Stimulated activated CD4-positive, alpha-beta T cell treated with anti-CD3 and anti-CD28 coated beads, Interleukin-1b, Interleukin-23, amount 100 ng/mL, for 1 hour (primary cell): ENCODE measurements at places on chromosomes 5 and 9.

- no peak for DNase-seq
These were observed 64.8 kb downstream of the ATP10B start for GRCh38 chr5:160787240-160787639.

DNA sequence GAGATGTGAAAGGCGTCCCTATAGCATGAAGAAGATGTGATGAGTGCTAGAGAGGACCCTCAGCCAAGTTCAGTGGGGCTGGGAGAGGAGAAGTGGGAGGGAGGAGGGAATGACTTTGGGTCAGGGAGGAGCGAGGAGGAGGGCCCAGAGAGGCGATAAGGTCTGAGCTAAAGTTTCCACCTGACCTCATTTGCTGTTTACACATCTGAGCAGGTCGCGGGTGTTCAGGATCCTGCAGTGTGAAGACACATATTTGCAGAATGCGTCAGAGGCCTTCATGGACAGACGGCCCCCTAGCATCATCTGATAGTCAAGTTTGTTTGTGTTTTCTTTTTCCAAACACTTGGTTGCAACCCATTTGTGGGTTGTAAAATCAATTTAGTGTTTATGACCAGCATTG, 18.9 kb upstream of the IGFBPL1 start:
- DNase-seq, result no peak

- DNase-seq, result no peak
These were observed 460.4 kb upstream of the RORB start for GRCh38 chr9:74036549-74037231.

GRCh38 chr5:82396871-82397514, 118.8 kb upstream of the RPS23 start:
- DNase-seq, result no peak

DNA sequence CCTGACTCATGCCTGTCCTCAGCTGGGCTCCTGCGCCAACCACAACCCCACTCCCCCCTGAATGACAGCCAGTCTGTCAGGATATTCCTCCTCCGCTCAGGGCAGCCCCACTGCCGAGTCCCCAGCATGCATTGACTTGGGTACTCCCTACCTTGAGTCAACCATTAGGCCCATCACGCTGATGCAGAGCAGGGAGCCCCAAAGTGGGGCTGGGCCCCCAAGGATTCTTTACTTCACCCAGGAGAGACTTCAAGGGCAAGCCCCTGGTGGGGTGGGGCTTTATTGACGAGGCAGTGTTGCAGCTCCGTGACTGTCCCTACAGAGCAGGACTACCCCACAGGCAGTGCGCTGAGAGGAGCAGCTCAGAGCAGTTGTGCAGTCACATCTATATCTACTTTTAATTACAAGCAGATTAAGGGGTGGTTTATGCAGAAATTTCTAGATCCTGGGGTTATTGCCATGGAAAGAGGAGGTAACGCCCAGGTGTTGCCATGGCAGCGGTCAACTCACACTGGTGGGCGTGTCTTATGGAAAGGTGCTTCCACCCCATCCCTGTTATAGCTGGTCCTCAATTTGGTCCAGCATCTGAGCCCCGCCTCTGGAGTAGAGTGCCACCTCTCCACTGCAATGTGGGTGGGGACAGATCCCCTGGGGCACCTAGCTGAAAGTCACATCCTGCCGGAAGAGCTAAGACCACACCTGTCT, 32.1 kb upstream of the FCN1 start:
- DNase-seq, result no peak

DNA sequence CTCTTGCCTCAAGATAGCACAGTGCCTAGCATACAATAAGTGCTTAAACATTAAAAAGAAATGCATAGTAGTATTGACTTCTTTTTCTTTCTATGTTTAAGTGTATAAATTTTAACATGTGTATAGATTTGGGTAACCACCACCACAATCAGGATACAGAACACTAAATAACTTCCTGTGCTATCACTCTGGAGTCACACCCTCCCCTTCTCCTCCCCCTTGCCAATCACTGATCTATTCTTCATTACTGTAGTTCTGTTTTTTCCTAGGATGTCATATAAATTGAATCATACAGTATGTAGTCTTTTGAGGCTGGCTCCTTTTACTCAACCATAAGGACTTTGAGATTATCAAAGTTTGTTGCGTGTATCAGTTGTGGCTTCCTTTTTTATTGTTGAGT, 68.5 kb downstream of the OSTF1 start:
- DNase-seq, result no peak
